Astrocyte (in vitro differentiated cells and primary cell): ENCODE measurements at places on chromosomes 2 and 18.

GRCh38 chr2:38665854-38666555 is at the start of gene GALM:
Gene GALM, plus strand, starts transcription at chr2:38666114. Its CDS starts 48 bp downstream, at chr2:38666162.
- DNase-seq = peak; percentile 93

- DNase-seq = no peak
These were observed 458 bp downstream of the HYCC2 start for GRCh38 chr2:201070948-201071478.

DNA sequence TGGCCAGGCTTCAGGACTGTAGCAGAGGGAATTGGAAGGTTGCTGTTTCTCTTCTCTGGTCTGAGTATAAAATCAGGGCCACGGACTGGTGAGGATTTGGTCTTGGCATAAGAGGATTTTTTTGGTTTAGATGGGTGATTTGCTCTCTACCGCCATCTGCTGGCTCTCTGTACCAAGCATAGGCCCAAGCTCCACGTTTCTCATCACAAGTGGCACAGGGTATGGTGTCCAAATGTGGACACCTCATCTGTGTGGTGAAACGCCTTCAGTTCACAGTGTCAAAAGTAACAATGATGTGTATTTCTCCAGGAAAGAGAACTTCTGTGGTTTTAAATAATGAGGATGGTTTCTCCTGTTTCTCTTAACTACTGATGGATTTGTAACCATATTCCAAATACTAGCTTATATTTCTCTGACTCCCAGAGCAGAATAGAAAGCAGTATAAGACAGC is 115.1 kb downstream of the EML6 start:
- peak; percentile 33 for DNase-seq

DNA sequence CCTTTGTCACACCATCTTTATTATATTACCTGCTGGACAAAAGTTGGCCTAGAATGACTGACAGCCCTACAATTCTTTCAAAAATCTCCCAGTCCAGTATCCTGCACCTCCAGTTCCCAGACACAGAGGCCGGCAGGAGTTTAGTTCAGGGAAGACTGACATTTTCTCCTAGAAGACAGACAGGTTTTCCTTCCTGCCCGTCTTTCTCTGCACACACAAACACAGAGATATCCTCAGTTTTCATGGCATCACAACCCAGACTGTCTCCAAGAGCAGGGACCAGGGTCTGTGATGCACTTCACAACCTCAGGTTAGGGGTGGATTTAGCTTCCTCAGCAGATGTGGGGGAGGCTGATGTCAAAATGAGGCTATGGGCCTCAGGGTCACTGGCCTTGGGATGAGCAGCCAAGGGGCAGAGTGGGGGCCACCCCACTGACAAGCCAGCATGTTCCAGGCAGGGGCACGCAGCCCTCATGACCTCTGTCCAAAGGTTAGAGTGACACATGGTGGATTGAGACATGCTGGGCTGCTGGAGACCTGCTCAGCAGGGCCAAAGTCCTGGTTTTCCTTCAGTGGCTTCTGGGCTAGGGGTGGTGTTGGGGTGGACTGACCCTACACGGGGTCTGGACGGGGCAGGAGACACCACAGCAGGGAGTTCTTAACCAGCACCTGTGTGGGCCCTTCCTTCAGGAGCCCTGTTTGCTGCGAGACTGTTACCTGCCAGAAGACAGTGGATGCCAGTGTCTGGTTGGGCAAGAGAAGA is 70.5 kb downstream of the SFXN5 start:
- no peak for DNase-seq

- peak; percentile 6 for DNase-seq
These were observed 52.7 kb upstream of the ODC1 start for GRCh38 chr2:10500601-10501361.
